ENCODE measurements at places on chromosomes 3 and 15.
A peak's percentile ranks its signal among the peaks of the same experiment; 100 is the strongest.

DNA sequence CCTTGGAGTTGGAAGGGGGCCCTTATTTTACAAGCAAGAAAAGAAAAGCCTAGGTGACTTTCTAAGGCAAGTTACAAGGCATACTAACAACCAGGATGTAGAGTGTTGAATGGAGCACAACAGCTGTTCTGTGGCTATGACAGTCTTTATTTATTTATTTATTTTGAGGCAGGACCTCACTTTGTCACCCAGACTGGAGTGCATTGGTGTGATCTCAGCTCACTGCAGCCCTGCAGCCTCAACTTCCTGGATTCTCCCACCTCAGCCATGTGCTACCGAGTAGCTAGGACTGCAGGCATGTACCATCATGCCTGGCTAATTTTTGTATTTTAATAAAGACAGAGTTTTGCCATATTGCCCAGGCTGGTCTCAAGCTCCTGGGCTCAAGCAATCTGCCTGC, 973.4 kb downstream of the ROBO1 start:
- no peak for DNase-seq

DNA sequence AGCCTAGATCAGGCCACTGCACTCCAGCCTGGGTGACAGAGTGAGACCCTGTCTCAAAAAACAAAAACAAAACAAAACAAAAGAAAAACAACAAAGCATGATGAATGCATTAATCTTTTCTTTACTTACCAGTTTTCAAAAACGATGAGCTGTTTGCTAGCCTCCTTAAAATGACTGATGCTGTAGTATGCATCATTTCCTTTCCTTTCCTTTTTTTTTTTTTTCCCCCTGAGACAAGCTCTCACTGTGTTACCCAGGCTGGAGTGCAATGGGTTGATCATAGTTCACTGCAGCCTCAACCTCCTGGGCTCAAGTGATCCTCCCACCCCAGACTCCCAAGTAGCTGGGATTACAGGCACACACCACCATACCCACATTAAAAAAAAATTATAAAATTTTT, 202.0 kb downstream of the ADAMTSL3 start:
- no peak for DNase-seq

GRCh38 chr3:133750259-133750656, 4.1 kb downstream of the TF start:
- peak; percentile 37 for DNase-seq

DNA sequence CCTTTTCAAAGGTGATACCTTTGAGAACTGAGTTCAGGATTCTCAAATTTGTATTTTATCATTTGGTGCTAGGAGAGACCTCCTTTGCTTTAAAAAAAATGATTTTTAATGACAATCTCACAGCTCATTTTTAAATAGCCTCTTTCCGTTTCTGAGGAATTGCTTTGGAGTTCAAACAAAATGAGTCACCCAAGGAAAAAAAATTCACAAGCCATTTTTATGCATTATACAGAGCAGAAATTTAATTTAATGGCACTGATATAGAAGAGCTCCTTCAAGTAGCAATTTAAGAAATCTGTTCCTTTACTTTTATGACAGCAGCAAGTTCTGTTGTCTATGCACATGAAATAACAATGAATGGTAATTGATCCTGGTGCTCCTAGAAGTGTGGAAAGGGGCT, 337.9 kb upstream of the KCNMB2 start:
- DNase-seq, result peak; percentile 10

GRCh38 chr15:31311735-31312619, 14.7 kb upstream of the KLF13 start:
- no peak for DNase-seq

DNA sequence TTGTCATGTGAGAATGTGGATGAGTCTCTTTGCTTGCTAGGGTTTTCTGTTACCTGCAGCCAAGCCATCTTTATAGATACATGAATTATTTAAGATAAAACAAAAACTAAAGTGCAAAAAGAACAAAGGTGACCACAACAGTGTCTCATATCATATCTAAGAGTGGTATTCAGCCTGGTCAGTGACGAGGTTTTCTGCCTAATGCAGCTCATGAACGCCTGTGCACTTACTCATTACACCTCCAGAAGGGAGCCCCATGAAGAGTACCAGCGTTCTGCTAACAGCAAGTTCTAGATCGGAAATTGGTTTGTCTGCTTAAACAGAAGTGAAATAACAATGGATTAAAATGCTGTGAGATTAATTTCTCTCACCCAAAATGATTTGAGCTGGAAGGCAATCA, 19.2 kb downstream of the PXYLP1 start:
- DNase-seq, result no peak

DNA sequence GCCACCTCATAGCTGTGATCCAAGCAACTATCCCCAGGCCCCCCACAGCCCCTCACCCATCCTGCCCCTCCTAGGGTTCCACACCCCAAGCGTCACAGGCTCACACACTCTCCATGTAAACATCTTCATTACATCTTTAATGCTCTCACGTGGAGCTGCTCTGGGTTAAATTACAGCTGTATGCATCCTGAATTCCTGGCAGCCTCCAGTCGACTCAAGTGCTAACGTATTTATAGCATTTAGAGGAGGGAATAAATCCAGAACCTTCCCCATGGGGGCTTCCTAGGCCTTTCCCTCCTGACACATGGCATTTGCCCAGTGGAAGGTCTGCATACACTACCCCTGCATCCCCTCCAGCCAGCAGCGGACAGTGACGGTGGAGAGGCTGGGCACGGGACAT, 9.6 kb downstream of the C3orf18 start:
- DNase-seq, result peak; percentile 65

GRCh38 chr3:19476281-19476680, 328.0 kb downstream of the KCNH8 start:
- no peak for DNase-seq

- peak; percentile 44 for DNase-seq
Measured at GRCh38 chr3:59245859-59246501, 196.2 kb upstream of the CFAP20DC start.

DNA sequence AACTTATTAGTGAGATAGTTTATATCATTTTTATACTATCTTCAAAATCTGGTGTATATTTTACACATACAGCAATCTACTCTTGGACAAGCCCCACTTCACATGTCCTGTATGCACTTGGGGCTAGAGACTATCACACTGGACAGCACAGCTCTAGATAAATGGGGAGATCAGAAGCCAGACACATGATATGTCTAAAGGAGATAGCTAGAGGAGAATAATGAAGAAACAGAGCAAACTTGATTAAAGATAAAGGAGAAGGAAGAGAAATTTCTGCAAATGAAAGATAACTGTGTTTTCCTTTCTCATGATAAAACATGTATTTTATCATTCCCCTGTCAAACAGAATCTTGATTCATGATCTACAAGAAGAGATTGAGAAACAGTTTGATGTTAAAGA, 13.0 kb downstream of the CPA3 start:
- DNase-seq, result no peak

- peak; percentile 59 for DNase-seq
Measured at GRCh38 chr3:129654131-129654530, 47.7 kb upstream of the PLXND1 start.

- peak; percentile 94 for DNase-seq
Measured at GRCh38 chr3:37032961-37033360, 39.6 kb downstream of the MLH1 start.

- no peak for DNase-seq
Measured at GRCh38 chr3:76550522-76551201, 489.2 kb upstream of the ROBO2 start.

- peak; percentile 3 for DNase-seq
Measured at GRCh38 chr15:55990998-55991397, 2.4 kb downstream of the NEDD4 start.

- DNase-seq, result no peak
Measured at GRCh38 chr3:188580223-188580622, 426.3 kb downstream of the LPP start.

DNA sequence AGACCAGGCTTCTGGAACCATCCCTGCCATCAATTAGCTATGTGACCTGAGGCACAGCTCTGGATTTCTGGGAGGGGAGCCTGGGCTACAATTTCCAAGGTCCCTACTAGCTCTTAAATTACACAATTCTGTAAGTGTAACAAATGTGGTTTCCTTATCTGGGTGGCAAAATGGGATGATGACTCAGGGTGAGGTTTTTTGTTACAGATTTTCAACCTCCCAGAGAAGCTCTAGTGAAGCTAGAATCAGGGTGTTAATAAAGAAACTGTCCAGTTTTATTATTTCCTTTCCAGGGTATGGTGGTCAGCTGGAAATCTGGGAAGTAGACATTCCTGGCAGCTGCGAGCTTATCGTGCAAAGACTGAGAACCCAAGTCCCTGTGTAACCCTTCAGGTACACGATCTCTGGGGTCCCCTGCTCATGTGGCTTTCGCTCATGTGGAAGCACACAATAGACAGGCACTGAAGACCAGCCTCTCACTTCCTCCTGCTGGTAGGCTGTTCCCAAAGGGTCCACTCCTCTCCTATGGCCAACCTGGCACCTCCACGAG, 7.3 kb downstream of the RAB27A start:
- DNase-seq, result no peak

DNA sequence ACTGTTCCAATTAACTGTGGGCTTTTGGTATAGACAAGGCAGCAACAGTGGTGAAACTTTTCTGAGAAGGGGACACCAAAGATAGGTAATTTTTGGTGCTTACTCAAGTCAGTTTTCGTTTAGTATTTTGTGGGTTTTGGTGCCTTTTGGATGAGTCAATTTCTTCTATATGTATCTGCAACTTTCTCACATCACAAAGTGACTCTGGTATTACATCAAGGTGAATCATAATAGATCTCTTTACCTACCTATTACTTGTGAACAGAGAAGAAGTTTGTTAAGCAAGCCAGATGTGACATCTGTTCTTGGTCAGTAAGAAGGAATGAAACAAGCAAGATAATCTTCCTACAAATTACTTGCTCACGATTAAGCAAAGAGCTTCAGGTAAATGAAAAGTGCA, 732.4 kb upstream of the DPPA4 start:
- DNase-seq, result no peak

- no peak for DNase-seq
Measured at GRCh38 chr15:74845208-74845568, 2.2 kb upstream of the ULK3 start.

DNA sequence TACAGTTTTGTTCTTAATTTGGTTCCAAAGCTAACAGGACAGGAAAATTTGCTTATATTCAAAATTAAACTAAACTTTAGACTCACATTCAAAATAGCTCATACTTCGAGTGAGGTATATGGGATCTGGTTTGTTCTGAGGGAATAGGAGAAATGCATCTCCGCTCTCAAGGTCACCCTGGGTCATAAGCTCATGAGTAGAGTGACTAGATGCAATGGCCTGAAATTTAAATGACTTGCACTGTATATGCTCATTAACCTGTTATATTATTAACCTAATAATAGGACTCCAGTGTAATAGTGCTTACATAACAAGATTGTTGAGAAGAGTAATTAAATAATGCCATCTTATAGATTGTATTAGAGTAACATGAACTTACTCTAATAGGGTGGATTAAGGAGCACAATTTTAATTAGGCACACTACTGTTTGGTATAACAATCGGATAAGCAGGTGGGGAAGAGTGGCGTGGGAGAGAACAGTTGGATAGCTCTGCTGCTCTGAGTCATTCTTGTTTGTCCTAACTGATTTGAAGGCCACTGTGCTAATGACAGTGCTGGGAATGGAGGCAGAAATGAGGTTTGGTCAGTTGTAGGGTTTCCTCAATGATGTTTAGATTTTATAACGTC, 5.2 kb downstream of the NKTR start:
- DNase-seq, result no peak

GRCh38 chr3:12780751-12781150, 15.7 kb upstream of the CAND2 start:
- no peak for DNase-seq

GRCh38 chr3:171790574-171790897, 19.7 kb downstream of the PLD1 start:
- no peak for DNase-seq

GRCh38 chr3:153892126-153892525, 229.1 kb upstream of the ARHGEF26 start:
- peak; percentile 65 for DNase-seq

GRCh38 chr15:32908135-32908801, 190.5 kb downstream of the GREM1 start:
- peak; percentile 40 for DNase-seq
